ACHN (cell line): ENCODE measurements at places on chromosomes 12 and 14.

DNA sequence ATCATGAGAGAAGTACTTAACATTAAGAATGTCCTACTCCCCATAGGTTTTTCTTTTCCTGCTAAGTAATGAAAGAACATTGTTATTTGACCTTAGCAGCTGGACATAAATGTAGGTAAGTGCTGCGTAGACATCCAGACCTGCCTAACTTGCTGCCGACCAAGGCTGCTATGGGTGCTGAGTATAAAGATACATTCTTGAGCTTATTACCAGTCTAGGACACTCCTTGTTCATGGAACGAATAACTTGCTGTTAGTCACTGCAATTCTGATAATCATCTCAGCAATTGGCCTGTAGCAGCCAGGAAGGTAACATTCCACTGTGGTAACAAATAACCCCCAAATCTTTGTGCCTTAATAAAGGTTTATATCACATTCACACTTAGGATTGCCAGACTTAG, 478.1 kb downstream of the VRK1 start:
- DNase-seq = no peak

GRCh38 chr12:124828264-124829007, 35.2 kb downstream of the SCARB1 start:
- DNase-seq = peak; percentile 80

DNA sequence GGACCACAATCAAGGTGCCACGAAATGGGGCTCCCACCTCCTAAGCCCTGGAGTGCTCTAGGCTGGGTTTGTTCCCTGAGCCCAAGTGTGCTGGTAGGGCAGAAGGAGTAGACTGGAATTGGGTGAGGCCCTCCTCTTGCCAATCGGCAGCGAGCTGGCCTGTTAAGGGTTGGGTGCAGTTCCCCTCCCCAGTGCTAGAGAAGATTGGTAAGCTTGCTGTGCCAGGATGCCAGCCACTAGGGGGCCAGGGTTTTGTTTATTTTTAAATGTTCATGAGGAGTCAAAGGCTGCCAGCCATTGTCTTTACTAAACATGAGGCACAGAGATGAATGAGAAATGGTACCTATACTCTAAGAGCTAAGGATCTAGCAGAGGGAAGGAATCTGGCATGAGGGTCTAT, 79.7 kb downstream of the SPTB start:
- peak; percentile 28 for DNase-seq

- no peak for DNase-seq
These were observed 12.4 kb downstream of the PFKM start for GRCh38 chr12:48131517-48131916.

DNA sequence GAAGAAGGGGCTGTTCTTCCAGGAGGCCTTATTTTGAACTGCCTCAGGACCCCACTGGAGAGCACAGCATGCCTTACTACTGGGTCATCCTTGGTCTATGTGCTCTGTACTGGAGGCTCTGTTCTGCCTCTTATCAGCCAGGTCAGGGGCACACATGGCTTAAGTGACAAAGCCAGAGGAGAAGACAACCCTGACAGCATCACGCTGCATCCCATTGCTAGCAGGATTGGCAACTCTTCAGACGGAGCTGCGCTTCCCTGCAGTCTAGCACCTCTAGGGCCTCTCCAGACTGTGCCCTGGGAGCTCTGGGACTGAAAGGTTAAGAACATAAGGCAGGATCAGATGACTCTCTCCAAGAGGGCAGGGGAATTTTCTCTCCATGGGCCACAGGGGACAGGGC, 17.3 kb upstream of the TIGAR start:
- no peak for DNase-seq

DNA sequence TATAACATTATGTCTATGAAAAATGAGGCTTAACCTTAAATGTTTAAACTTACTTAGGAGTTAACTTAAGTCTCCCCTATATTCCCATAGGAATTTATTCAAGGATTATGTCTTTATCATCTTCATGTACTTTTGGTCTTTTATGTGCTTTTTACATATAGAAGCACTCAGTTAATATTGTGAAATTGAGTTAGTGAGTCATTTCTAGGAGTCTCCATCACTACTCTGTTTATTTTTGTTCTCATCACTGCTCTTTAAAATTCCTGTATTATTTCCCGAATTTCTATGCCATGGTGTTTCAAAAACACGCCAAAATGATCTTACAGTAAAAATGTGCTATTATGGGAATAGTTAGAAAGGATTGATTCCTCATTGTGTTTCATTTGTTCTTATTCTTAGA, 31.6 kb downstream of the TBC1D15 start:
- no peak for DNase-seq

GRCh38 chr12:90653040-90653439, 301.9 kb downstream of the CCER1 start:
- DNase-seq = no peak

- no peak for DNase-seq
These were observed 16.5 kb downstream of the KLHL28 start for GRCh38 chr14:44945264-44945663.

DNA sequence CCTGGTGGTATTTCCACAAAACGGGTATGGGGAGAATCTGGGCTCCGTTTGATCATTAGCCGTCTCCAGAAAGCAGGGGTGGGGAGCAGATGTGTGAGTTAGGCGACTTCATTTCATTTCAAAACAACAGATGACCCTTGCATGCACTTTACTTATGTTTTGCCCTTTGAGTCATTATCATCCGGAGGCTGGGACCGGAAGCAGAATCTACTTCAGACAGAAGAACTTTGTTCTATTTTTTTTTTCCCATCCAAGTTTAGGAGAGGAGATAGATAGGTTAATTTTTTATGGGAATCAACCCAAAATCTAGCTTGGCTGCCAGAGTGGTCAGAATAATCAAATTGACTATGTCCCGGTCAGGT, 31.3 kb upstream of the CMAS start:
- no peak for DNase-seq

DNA sequence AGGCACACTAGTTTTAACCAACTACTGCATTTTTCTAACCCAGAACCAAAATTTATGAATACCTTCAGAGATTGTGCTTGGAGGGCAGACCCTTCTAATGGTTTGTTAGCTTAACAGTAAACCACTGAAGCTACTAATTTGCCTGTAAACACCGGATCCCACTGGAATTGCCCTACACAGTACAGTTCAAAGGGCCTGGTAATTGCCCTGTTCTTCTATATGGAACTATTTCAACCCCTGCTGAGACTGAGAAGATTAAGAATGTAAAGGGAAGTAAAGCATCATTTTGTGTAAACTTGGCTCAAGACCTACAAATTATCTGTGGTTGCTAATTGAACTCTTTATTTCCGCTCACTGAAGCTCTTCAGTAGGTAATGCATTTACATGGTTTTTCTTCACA, 468.1 kb downstream of the NPAS3 start:
- DNase-seq = no peak

DNA sequence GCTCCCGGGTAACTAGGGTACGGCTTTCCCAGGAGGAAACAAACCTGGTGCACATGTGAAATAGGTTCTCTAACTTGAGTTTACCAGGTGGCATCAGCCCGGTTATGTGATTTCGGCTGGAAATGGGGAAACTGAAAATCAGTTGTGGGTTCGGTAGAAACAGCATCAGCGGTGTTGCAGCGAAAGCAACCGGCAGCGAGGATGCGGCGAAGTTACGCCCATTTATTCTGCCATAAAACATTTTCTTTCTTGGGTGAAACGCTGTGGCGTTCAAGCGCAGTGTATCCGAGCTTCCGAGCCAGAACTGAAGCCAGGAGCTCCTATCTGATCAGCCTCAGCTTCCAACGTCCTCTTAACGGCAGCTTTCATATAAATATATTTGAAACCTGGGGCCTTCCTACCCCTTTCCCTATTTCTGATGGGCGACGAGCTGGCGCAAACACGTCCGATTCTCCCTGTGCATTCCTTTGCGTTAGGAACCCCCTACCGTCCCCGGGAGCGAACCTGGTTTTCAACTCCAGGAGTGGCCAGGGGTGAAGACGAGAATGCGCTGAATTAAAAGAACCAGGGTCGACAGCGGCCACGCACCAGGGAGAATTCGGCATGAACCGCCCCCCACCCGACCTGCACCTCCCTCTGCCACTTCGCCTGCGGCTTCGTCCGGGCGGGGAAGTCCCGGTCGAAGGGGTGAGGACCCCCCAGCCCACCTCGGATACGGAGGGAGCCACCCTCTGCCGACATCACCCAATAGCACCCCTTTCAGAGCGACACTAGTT, 1.6 kb downstream of the DPF3 start:
- peak; percentile 42 for DNase-seq

- DNase-seq = no peak
These were observed 246.7 kb upstream of the G2E3 start for GRCh38 chr14:30312214-30312613.

GRCh38 chr12:120227233-120228040, 26.5 kb upstream of the RPLP0 start:
- no peak for DNase-seq

DNA sequence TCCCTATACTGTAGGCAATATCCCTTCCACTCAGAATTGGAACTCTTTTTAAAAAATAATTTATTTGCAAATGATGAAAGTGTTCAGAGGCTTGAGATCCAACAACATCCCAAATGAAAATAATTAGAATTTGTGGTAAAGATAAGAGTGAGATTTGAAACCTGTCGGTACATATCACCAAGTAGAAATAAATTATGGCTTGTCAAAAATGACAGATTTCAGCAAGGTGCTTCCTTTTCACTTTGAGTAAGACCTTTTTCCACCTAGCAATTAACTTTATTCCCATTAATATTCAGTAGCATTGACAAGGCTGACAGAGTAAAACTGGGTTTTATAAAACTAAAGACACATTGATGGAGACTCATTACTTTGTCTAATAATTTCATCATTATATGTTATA, 107.7 kb upstream of the PRKD1 start:
- no peak for DNase-seq

GRCh38 chr14:64232095-64232838, 61.9 kb downstream of the ESR2 start:
- DNase-seq = peak; percentile 60

DNA sequence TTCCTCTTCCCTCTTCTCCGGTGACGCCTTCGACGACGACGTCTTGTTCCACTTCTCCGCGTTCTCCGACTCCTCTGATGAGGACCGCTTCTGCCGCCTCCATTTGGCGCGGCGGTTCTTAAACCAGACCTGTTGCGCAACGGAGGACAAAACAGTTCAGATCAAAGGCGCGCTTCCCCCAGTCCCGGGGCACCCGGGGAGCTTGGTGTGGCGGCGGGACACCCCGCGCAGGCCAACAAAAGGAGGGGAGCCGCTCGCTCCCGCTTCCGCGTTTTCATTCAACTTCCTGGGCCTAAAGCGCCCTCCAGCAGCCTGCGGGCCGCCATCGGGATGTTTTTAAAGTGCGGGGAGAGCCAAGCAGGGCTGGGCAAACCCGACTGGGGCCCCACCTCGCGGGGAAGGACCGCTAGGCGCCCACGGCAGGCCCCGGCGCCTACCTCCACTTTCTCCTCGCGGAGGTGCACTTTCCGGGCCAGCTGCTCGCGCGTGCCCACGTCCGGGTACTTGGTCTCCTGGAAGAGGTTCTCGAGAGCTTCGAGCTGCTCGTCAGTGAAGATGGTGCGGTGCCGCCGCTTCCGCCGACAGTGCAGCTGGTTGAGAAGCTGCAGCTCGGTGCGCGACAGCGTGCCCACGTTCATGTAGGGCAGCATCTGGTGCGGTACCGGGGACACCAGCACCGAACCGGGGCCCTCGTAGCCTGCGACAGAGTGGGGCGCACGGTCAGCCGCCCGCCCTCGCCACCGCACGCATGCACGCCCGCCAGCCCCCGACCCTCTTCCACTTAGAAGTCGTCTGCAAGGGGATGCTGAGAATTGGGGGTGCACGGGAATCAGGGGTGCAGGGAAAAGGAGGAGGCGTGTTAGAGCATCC, 1.2 kb downstream of the GSC start:
- DNase-seq = no peak

GRCh38 chr12:108649669-108650068, 16.0 kb upstream of the SELPLG start:
- DNase-seq = peak; percentile 94

DNA sequence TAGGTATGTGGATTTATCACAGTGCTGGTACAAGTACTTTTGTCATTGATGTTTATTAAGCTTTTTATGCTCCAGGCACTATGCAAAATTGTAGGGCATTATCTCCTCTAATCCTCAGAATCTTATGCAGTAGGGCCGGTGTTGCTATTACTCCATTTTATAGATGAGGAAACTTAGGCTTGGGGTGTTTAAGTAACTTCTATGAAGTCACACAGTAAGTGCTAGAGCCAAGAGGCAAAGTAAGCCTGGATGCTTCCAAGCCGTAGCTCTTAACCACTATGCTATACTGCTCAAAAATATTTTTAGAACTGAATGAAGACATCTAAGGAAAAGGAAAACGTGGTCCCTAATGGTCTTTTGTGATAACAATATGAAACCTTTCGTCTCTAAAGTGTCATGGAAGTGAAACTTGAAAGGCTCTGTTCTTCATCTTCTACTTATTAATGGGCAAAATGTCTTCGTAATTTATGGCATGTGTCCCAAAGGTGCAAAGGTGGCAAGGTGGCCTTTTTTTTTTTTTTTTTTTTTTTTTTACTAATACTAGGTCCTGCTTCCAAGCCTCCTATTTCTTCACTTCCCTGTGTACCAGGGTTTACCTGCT, 85.2 kb downstream of the ETV6 start:
- DNase-seq = no peak

DNA sequence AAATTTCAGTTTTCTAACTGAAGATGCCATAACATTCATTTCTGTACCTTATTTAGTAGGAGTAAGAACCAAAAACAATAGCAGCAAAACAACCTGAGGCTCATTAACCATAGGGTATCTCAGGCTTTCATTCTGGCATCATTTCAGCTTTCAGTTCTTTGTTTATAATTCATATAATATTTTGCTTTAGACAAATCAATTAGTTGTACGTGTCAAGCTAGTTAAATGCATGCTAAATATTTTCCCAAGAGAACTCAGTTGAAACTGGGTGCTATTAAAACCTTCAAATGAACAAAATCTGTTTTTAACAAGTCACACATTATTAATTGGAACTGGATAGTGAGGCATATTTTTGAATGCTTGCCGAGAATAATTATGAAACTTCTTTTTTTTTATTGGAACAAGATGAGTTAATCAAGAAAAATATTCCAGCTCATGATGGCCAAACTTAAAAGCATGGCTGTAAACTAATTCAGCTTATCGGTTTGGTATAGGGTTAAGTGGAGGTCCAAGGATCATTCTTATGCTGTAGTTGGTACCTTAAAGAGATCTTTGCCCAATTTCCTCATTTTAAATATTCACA, 442.7 kb downstream of the BTG1 start:
- no peak for DNase-seq

GRCh38 chr12:116400636-116401372, 123.3 kb upstream of the MED13L start:
- no peak for DNase-seq

- DNase-seq = peak; percentile 32
These were observed 166.7 kb upstream of the HIF1A start for GRCh38 chr14:61528591-61529021.

DNA sequence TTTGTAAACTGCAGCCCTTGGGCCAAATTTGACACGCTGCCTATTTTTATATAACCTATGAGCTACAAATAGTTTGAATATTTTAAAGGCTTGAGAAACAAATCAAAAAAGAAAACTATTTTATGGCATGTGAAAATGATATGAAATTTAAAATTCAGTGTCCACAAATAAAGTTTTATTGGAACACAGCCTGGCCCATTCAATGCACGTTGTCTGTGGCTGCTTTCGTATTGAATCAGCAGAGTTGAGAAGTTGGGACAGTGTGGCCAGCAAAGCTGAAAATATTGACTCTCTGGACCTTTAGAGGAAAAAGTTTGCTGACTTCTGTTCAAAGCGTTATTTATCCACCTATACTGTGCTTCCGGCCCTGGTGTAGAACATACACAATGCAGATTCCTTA, 654.2 kb downstream of the MED13L start:
- DNase-seq = no peak

- DNase-seq = no peak
These were observed 61.6 kb downstream of the PLEKHA5 start for GRCh38 chr12:19191089-19191488.

- no peak for DNase-seq
These were observed 350.3 kb downstream of the GXYLT1 start for GRCh38 chr12:41794336-41794735.
